ENCODE measurements at places on chromosomes 3 and 15. TPM values are rescaled to one million over a fixed set of nuclear protein-coding genes. Genes with fewer than 3 reads are reported as not detected.

The GASK1A gene
- 18.9 TPM for total RNA-seq

The LYZL4 gene
- not detected for total RNA-seq

The DUOX2 gene
- total RNA-seq, result 0.71 TPM

The OR5H1 gene
- total RNA-seq, result not detected

The SLC24A5 gene
- 0.36 TPM for total RNA-seq

The ZDHHC23 gene
- total RNA-seq, result 1.1 TPM

The NANOGP8 gene
- 1.2 TPM for total RNA-seq

The STAC gene
- total RNA-seq, result 6.0 TPM

The DLL4 gene
- total RNA-seq, result 5.0 TPM

The OIP5 gene
- total RNA-seq, result not detected

The FEZF2 gene
- not detected for total RNA-seq

The THAP10 gene
- total RNA-seq, result 2.6 TPM

The GOLGA6B gene
- total RNA-seq, result not detected

The SCG3 gene
- 1.1 TPM for total RNA-seq

The LOXL1 gene
- 11.8 TPM for total RNA-seq

The TM6SF1 gene
- total RNA-seq, result 6.4 TPM

The HAPLN3 gene
- 3.2 TPM for total RNA-seq

The UACA gene
- total RNA-seq, result 51.0 TPM

The RARRES1 gene
- 6.4 TPM for total RNA-seq

The CTXN2 gene
- total RNA-seq, result not detected

Measured in sigmoid colon (tissue), 7 donors.